ENCODE measurements at places on chromosomes 3 and 15.

- no peak for DNase-seq
Measured at GRCh38 chr3:4821975-4822374, 157.3 kb upstream of the BHLHE40 start.

DNA sequence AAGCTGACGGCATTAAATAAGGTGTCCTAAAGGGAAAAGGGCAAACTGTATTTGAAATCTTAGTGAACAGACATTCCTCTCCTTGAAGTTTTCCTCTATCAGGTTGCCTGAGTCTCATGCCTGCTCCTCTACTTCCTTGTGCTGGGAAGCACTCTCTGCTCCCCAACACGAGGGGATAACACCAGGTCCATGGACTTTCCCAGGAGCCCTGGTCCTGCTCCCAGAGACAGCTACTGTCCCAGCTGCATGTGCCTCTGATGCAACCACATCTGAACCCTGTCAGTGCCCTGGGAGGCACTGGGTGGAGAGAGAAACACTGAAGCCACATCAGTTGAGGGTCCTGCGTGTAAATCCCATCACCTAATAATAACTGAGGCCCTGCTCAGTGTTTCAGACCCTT is 7.4 kb downstream of the TLR9 start:
- DNase-seq = no peak

GRCh38 chr15:67784090-67784781 is 41.1 kb upstream of the SKOR1 start:
- no peak for DNase-seq

DNA sequence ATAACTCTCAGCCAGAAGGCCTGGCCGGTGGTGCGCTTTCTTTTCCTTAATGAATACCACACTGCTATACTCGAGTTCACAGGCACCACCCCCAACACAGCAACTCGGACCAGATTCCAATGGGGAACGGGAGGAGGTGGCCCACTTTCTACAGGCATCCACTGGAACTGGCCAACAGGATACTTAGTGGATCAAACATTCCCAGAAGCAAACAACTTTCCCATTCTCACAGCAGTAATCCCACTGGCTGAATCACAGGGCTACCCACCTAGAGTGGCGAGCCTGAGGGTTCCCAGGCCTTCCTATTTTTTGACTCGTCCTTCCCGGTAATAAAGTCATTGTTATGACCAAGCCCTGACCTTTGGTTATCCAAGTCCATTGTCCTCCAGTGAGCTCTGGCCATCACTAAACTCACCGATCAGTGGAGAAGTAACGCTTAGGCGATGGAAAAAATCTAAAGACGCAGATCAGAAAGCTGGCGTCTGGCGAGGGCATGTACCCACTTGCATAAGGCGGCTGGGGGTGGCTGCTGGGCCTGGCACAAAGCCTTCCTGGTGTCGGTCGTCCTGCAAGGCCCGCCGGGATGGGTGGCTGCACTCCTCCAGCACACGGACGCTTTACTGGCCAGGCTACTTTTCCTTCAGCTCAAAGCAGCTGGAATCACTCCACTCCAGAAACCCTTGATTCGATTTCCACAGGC is 1.2 kb downstream of the EOGT start:
- DNase-seq = no peak

All from NCI-H187 treated with DMSO at 0.1 percent for 48 hours (cell line).